ENCODE measurements at places on chromosomes 1 and 21.

DNA sequence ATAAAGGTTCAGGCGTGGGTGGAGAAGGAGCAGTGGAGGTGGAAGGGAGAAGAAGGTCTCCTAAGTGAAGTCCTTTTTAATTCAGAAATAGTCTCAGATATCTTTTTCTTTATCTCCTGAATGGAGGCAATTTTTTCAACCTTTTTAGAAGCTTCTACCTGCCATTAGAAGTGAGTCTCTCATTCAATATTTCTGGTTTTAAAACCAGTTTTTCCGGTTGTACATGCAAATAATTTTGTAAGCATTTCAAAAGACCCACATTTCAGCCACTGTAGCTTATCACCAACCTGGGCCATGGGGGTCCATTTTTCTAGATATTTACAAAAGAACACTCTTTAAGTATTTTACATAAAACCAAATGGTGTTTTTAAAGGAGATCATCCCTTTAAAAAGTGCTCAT lies 1280.2 kb downstream of the NCAM2 start:
- no peak for DNase-seq

DNA sequence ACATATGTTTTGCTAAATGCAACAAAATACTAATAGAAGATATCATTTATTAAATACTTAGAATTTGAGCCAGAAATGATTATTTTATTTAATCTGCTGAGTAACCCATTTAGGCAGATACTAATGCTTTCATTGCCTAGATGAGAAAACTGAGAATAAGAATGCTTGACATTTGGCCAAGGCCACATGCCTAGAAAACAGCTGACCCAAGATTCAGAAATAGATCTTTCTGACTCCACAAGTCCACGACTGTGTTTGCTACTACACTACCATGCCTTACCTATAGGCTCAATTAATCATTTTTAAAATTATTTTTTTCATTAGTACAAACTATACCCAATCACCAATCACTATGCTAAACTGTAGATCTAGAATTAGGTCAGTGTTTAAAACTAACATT lies 129.7 kb downstream of the ATP1B1 start:
- no peak for DNase-seq

DNA sequence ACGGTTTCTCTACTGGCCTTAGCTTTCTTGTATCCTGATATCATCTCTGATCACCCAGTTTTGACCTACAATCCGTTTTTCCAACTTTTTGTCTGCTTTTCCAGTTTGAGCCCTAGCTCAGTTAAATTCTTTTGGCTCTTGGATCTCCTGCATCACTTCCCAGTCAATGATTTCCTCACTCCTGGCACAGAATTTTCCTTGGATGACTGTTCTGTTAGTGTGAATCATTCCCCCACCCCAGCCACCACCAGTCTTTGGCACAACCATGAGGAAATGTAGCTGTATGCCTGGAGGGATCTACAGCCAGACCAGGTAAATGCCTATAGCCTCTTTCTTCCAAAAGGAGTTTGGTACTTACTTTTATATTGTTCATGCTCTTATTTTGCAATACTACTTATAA lies 187.2 kb upstream of the PTGFR start:
- no peak for DNase-seq

DNA sequence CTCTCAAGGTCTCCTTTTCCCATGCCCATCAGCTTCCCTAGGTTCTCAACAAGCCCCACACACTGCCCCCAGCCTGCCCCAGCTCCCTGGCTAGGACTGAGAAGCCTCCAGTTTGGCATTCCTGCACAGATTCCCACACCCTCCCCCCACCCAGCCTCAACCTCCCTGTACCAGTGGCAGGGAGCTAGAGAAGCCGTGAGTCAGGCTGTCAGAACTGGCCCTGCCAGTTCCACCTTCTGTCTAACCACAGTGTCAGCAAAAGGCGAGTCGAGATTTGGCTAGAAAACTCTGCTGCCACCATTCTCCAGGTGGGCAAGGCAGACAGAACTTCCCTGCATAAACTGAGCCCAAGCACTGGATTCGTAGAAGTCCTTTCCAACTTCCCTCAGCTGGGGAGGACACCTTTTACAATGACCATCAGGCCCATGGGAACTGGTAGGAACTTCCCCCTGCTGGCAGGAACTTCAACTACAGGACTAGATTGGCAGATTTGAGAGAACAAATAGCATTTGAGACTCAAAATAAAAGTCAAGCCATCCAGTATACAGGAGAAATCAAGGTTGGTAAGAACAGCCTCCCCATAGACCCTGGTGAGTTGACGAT lies 31.0 kb downstream of the TNNT2 start:
- DNase-seq = peak; percentile 47

GRCh38 chr1:97923811-97924210 lies 3.0 kb upstream of the DPYD start:
- DNase-seq = no peak

DNA sequence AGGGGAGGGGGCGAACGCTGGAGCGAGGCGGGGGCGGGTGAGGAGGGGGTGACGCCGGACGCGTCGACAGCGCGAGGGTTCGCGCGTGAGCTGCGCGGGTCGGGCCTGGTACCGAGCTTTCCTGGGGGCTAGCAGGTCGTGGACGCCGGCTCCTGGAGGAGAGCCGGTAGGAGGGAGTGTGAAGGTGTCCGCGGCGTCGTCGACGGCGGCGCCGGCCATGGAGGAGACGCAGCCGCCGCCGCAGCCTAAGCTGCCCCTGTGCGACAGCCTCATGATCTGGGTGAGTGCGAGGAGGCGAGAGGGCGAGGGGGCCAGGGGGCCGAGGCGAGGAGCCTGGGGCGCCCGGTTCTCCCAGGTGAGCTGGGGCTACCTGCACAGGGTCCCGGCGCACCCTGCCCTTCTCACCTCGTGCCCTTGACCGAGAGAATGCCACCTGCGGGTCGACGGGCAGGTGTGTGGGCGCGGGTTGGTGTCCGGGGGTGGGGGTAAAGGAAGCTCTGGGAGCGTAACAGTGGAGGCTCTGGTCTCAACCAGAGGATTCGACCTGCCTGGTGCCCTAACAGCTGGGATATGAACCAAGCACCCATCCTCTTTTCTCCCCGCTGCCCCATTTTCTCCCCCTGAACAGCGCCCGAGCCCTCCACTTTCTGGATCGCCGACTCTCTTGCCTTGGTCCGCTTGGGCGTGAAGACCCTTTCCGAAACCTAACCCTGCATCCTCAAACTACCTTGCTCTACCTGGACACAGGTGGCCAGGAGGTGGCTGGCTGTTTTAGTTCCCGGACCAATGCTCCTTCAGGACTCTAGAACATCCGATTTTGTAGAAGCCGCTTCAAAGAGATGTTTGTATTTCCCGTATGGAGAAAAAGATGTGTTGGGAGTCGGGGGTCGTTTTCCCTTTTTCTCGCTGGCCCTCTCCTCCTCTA lies at the start of gene HOOK1:
Gene HOOK1, plus strand, starts transcription at position 49 of the 925 bp plus-strand sequence. Its CDS starts 169 bp downstream, at position 218.
- no peak for DNase-seq

DNA sequence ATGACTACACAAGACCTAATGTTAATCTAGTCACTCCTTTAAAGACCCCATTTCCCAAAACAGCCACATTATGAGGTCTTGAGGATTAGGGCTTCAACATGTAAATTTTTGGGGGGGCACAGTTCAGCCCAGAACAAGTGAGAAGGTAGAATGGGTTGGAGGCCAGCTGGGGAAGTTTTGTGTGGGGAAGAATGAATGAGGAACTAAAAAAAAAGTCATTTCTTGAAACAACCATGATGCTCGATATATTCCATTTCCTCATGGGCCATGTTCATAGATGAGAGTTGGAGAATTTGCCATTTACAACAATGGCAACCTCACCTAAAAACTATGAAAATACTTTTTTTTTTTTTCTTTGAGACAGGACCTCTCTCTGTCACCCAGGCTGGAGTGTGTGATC lies 14.5 kb downstream of the NLRP3 start:
- DNase-seq = no peak

- DNase-seq = no peak
These were observed 7.7 kb downstream of the ZBTB21 start for GRCh38 chr21:42002421-42002958.

GRCh38 chr1:12047120-12047876 lies 15.8 kb upstream of the TNFRSF8 start:
- DNase-seq = no peak

- peak; percentile 36 for DNase-seq
These were observed 382.8 kb downstream of the AMY1C start for GRCh38 chr1:104132382-104132973.

DNA sequence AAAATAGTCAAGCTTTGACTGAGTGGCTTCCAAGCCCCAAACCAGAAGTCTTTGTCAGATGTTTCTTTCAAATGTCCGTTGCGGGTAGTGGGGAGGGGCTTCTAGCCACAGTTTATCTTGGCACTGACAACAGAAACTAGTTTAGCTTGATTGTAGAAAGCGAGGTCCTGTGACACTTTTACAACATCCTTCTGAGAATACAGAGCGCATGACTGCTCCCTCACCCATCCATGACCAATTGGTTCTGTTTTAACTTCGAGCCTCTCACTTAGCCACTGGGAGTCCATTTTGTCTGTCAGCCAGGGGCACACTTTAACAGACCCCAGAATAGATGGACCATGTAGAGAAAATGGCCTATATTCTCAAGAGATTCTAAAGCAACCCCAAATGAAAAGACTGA lies 199.2 kb upstream of the ST6GALNAC5 start:
- DNase-seq = peak; percentile 73

DNA sequence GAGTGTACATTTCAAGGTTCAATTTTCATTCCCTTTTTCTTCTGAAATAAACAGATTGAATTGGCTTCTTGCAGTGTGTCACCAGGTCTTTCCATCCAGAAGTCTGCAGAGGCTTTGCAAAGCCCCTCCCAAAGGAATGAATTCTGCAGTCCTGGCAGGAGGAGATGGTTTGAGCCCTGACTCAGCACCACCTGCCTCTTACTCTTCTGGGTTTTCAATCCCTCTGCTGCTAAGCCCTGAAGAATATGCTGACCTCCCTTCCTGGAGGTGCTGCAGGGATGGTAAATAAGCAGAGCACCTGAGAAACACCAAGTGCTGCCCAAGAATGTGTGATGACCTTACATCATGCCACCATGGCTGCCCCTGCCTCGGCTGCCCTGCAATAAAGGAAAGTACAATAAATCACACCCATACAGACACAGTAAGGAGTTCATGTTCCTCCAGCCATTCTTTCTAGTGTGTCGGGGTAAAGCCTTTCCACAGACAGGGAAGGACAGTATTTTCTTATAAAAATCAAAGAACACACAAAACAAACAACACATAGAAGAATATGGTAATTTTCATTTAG lies 209.2 kb downstream of the ZNF326 start:
- DNase-seq = no peak

DNA sequence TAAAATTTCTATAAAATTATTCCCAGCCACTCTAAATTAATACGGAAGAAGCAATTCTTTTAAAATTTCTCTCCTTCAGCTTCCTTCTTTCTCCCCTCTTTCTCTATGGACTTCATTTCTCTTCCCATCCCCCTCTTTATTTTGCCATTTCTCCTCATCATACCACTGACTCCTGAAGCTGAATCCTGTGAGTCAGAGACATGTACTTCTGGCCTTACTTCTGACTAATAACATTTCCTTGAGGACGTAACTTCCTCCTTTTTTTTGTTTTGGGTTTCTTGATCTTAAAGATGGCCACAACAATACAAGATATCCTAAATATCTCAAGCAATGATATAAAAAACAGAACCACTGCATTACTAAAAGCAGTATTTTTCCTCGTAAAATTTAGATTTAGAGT lies 63.6 kb upstream of the DENND1B start:
- DNase-seq = no peak

GRCh38 chr1:160432371-160432786 lies 32.0 kb downstream of the VANGL2 start:
- no peak for DNase-seq

DNA sequence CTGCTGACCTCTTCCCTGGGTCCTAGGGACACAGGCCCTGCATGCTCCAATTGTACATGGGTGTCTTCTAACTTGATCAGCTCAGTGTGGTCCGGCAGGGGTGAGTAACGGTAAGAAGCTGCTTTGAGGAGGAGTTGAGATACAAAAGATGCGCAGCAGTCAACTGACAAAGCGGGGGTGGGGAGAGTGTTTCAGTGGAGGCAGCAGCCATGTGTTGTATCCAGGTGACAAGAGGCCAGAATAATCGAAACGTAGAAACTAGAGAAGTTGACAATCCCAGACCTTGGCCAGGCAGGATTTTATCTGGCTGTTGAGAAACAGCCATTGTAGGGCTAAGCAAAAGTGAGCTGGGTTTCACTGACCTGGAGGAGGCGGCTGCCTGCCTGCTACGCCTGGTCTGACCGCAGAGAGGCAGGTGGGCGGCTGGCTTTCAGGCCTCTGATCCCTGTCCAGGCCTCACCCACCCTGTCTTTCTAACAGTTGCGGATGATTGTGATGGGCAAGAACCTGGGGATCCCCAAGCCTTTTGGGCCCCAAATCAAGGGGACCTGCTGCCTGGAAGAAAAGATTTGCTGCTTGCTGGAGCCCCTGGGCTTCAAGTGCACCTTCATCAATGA lies 28.8 kb downstream of the PADI6 start:
- DNase-seq = no peak

DNA sequence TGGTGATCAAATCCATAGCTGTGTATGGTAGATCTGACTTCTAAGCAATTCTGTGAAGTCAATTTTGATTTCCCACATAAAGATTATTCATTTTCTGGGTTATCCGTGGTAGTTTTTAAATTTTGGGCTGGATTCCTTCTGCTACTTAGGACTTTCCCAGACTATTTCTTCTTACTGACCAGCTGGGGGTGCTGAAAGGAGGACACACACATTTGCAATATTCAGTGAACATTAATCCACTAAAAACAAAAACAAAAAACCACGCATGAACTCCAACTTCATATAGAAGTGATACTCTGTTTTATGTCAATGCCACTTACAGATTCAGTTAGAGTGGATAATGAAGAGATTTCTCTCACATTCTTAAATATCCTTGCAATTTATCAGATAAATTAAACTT lies 105.4 kb downstream of the KCTD3 start:
- no peak for DNase-seq

DNA sequence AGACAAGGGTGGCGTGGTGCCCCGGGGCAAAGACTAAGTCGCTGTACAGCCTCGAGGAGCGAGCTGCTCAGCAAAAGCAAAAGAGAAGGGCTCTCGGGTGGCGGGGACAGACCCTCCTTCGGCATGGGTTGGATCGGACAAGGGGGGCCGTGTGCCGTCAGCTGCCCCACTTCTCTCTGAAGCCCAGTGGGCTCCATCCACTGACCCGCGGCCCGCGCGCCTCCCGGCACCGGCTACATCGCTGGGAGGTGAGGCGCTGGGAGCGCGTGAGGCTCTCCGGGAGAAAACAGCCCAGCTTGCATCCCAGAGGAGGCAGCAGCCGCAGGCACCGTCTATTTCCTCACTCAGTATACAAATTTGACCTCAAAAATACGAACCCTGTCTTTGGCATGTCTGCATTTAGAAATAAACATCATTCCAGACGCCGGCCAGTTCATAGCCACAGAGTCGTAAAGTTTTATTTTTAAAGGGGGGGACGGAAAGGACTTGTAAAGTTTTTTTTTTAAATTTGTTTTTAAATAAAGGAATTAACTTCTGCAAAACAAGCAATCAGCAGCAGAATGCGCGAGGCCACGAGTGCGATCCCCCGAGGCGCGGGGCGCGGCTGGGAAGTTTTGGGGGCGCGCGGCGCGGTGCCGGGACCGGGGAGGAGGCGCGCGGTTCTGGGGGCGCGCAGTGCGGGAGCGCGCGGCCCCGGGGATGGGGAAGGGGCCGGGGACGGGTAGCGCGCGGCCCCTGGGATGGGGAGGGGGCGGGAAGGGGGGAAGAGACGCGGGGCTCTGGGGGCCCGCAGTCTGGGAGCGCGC lies 689 bp upstream of the GPR137B start:
- no peak for DNase-seq
